ENCODE measurements at places on chromosomes 1 and 21.

DNA sequence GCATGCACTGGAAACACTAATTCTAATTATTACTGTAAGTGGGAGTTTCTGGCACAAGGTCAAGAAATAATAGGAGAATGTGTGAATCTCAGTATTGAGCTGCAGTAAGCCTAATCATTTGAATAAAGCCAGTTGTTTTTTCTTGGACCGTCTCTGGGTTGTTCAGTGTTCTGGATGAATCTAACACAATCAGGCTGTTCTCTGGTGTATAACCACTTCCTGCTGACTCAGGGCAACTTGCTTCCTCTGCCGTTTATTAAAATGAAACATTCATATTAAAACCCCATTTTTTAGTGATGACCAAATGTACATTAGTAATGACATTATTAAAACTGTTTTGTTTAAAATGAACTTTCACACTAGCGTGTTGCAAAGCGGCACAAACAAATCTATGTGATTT lies 273.1 kb upstream of the SNX7 start:
- peak; percentile 81 for DNase-seq

DNA sequence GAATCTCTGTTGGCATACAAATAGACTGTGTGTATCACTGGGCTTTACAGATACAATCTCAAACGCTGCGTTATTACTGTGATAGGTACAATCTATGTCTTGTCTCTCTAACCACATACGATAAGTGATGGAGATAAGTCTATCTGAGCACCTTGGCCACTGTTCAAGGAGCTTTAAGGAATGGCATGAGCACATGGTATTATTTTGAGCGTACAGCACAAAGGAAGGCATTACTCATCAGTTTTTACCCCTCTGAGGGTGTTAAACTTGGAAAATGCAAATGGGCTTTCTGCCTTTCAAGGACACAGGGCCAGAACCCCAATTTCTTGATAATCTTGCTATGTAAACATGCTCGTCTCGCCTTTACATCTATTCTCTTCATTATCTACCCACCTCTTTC lies 11.6 kb upstream of the SIPA1L2 start:
- DNase-seq = no peak

DNA sequence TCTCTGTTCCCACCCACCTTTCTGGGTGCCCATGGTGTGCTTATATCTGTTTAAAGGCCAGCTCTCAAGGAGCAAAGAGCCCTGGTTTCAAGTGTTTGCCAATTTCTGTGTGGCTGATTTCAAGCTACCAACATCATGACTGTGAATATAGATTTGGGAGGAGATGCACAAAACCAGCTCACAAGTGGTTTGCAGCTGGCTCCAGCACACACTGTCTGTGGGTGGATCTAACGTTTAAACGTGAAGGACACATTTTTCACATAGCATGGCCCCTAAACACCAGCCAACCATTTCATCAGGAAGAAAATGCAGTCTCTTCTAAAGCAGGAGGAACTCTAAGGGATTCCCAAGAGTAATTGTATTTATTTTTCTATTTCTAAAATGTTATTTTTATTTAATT lies 65.2 kb downstream of the FCRL5 start:
- DNase-seq = no peak

GRCh38 chr1:53739109-53739681 lies at the start of gene GLIS1:
Gene GLIS1 (minus strand): TSS chr1:53739164. CDS start chr1:53738064, 1,100 bp downstream.
- peak; percentile 72 for DNase-seq

GRCh38 chr1:110677526-110677925 lies 2.8 kb upstream of the KCNA3 start:
- no peak for DNase-seq

GRCh38 chr1:151847867-151848596 lies 5.5 kb downstream of the THEM5 start:
- DNase-seq = no peak

GRCh38 chr1:75423616-75424015 lies 187.3 kb downstream of the SLC44A5 start:
- no peak for DNase-seq

DNA sequence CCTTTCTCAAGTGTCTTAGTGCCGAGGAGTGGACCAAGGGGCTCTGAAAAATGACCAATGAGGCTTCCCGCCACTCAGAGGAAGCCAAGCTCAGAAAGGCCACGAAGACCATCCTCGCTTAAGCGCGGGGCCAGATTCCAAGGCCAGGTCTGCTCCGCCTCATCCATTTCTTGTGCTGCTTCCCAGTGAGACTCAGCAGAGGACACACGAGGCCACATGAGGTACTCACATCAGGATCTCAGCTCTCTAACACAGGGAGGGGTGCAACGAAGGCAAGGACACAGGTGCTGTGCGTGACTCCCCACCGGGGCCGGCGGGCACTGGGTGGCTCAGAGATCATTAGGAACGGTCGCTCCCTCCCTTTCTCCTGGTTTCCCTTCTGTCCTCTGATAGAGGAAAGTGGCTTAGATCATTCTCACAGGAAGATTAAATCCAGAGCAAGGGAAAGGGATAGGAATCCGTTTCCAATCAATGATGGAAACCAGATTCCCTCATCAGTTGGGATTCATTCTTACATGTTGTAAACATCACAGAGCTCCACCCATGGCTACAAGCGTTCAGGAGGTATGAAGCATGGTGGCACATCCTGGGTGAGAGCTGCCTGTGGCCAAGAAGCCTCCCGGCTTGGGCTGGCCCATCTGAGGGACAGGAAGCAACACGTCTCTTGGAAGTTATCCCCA lies 46.7 kb downstream of the CAPZB start:
- no peak for DNase-seq

GRCh38 chr1:240666568-240667198 lies 54.7 kb upstream of the GREM2 start:
- peak; percentile 0 for DNase-seq

DNA sequence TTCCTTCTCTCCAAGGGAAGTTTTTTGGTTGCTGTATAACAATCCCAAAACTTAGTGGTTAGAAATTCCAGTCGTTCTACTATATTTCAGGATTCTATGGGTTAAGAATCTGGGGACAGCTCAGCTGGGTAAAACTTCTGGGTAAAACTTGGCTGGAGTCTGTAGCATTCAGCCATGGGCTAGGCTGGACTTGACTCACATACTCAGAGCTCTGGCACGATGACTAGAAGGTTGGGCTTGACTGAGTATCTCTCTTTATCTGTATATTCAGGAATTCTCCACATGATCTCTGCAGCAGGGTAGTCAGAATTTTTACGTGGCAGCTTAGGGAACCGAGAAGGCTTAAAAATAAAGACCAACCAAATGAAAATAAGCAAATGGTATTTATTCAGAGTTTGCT lies 28.2 kb upstream of the HRNR start:
- no peak for DNase-seq

DNA sequence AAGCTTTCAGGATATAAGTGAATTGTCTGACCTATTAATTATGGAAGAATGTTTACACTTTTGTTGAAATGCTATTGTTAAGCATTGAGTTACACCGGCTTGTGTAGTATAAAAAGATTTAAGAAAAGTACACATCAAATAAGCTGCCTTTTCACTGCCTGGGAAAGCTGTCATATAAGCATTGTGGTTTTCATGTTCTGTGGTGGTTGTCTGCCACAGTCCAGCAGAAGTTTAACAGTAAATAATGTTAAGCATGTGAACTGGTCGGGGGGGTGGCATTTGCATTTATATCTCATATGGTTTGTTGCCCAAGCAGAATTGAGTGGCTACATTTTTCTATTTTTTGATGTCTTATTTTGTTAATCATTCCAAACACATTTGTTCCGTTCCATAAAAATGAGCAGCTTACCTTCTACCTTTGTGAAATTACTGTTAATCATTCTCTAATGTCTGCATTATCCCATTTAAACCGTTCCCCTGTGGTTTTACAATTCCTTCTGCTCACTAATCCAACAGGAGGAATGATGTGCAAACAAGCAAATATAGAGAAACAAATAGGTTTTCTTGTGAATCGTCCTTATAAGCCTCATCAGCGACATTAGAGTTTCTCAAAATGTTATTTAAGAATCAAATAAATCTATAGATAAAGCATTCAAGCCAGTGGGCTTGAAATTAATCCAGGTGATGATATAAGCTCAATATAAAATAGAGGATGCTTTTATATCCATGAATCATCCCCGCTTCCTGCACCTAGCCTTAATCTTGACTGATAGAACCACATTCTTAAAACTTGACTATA lies 160.8 kb upstream of the SAMSN1 start:
- DNase-seq = no peak

DNA sequence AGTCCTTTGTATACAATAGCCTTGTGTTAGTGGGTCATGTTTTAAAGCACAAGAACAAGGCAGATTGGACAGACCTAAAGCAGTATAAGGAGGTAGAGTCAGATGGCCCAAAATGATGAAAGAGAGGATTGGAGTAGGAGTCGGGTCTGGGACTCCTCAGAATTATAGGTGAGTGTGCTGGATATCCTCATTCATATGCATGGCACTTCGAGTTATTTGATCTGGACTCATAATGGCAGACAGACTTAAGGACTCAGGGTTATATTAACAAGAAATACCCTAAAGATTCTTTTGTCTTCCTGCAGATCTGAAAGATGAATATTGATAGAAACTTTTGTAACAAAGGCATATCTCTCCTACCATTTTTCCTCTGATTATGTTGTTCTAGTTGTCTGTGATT lies 92.7 kb downstream of the GABPA start:
- DNase-seq = no peak

- DNase-seq = no peak
Observed at GRCh38 chr1:185860311-185860710, 126.1 kb downstream of the HMCN1 start.

DNA sequence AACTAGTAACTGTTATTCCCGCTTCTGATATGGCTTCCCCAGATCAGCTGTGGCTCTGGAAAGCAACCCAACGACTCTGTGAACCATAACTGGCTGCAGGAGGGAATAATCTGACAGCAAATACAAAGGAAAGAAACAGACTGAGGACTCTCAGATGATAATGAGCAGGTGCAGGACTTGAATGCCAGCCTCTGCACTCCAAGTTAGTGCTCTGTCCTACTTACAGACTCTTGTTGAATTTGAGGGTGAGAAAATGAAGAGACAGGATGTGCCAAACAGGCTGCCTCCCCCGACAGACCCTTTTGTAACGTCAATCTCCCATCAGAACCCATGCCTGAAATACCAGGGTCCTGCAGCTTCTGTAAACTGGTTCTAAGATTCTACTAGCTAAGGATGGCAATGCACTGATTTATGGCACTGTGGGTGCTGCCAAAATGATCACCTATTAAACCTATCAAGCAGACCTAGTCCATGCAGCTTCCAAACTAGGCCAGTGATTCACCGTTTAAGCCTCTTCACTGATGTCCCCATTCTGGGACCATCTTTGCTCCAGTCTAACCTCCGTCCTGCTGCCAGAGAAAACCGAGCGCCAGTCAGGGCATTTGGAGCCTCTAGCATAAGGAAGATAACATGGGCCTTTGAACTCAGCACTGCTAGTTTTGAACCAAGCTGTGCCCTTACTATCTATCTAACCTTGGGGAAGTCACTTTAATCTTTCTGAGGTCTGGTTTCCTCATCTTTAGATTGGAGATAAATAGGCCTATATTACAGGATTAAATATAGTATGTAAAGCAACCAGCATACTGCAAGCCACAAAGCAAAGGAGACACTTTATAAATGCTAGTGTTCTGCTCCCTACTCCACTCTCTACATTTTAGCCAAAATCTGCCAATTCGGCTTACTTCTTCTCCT lies 4.8 kb downstream of the MKNK1 start:
- no peak for DNase-seq

DNA sequence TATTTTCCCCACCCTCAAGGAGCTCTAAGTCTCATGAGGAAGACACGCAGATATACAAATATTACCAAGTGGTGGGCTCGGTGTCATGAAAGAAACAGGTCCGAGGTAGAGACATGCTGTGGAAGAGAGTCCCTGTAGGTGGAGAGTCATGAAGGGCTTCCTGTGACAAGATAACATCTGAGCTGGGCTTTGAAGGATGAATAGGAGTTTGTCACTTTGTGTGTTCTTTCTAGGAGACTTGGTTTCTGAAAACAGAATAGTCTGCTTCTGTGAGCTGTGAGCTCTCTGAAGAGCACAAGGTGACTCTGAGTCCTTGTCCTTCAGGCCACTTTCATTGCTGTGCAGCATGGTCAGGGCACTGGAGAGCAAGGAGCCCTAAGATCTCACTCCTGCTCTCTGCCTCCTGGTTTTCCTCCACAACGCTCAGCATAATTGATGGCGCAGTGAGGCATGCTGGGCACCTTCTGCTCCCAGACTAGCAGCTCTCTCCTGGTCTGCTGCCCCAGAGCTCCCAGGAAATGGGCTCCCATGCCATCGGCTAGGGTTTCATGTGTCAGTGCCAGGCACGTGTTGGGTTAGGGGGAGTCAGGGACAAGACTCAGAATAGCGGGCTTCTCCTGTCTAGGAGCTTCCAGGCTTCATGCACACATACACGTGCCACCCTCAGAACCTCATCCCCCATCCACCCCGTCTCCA lies 209.9 kb upstream of the CSF3R start:
- no peak for DNase-seq

DNA sequence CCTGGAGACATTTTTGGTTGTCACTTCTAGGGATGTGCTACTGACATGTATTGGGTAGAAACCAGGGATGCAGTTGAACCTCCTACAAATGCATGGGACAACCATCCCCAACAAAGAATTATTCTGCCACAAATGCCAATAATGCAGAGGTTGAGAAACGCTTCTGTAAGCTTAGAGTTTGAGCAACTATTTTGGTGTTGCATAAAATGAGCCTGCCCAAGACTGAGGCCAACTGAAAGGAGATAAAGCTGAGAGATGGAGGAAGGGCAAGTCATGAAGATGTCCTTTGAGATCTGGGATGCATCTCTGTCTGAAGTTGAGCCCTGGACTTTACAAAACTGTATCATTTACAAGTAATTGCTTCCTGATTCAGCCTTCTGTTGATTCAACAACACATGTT lies 106.9 kb downstream of the KCNJ15 start:
- no peak for DNase-seq

GRCh38 chr21:46441331-46441730 lies 17.4 kb upstream of the DIP2A start:
- no peak for DNase-seq

- no peak for DNase-seq
Observed at GRCh38 chr1:96568639-96569038, 152.9 kb upstream of the PTBP2 start.

- no peak for DNase-seq
Observed at GRCh38 chr1:32073299-32074229, 825 bp downstream of the TMEM39B start.

DNA sequence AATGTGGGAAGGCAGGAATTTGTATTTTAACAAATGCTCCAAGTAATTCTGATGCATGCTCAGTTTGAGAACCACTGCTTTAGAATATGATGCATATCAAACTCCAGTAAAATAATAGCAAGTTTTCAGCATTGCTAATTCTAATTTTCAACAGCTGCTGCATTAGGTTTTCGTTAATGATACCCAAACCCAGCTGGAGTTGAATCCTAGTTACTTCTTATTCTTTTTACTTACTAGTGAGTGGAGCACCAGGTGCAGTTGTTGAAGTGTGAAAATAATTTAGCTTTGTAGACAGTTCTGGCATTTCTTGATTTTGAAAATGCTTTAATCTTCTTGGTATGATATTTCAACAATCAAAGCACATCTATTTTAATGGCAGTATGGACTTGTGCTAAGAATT lies 138.5 kb downstream of the HS2ST1 start:
- DNase-seq = no peak

- DNase-seq = no peak
Observed at GRCh38 chr21:46564391-46564790, 40.5 kb downstream of the S100B start.

Data from activated CD4-positive, alpha-beta T cell treated with anti-CD3 and anti-CD28 coated beads, Interleukin-2, amount 50 U/mL, for 16 hours (primary cell).